ENCODE measurements at places on chromosomes 2 and 18. TPM values are rescaled to one million over a fixed set of nuclear protein-coding genes. Genes with fewer than 3 reads are reported as not detected.

Gene IL1RL2
- 1.4 TPM for total RNA-seq

DNA sequence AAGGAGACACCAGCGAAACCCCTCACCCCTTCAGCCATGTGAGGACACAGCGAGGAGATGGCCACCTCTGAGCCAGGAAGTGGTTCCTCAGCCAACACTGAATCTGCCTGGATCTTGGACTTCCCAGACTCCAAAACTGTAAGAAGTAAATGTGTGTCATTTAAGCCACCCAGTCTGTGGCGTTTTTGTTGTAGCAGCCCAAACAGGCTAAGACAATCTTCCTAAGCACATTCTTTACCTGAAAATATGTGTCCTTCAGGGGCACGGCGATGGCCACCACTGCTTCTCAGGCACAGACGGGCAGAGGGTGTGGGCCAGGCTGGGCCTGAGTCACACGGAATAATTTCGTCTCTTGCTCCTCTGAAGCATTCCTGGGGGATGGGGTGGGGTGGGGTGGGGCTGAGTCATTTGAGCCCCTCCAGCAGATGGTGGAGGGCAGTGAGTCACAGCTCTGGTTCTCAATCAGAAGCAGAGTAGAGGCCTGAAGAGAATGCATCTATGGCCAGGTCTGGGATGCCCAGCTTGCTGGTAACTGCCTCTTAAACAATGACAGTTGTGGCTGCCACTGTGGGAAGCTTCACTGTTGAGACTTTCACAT lies 142.4 kb downstream of the CAPN13 start:
- H3K4me3 ChIP-seq: no peak overlapping the region
- H3K27ac ChIP-seq: no peak overlapping the region
- DNase-seq: peak; percentile 10
- H3K4me1 ChIP-seq: no peaks in the 10 kb centered on the region
- peaks cover 4% of the 10 kb centered on the region for H3K36me3 ChIP-seq
- H3K27me3 ChIP-seq: no peaks in the 10 kb centered on the region

DNA sequence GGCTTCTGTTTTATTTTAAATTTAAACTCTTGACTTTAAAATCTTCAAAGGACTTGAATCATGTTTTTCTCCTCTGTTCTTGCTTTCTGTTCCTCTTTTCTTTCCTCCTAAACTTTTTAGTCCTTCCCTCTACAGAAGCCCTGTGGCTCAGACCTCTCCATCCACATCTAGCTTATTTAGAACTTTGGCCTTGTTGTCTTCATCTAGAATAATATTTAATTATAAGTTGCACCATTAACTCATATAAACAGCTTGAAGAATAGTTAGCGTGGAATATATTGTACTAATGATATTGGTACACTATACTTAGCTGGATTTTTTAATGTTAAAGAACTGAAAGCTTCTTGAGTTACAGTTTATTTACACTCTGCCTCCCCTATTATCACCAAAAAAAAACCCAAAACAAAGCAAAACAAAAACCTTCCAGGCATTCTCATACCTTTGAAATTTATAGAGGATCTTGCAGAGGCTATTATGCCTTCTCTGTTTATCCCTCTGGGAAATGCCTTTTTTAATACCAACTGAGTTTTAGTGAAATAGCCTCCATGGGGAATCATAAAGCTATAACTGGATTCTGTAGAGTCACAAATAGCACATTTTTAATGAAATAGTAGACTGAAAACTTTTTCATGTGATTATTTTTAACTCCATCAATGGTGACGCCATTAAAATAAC lies 9.2 kb upstream of the CCDC141 start:
- H3K27me3 ChIP-seq: no peaks in the 10 kb centered on the region
- no peak for DNase-seq
- H3K27ac ChIP-seq: no peak overlapping the region
- H3K36me3 ChIP-seq: no peaks in the 10 kb centered on the region
- H3K4me1 ChIP-seq: no peaks in the 10 kb centered on the region
- H3K4me3 ChIP-seq: no peak overlapping the region

- DNase-seq: no peak
- H3K36me3 ChIP-seq: no peaks in the 10 kb centered on the region
- peaks cover 9% of the 10 kb centered on the region for H3K27me3 ChIP-seq
- no peak overlapping the region for H3K27ac ChIP-seq
These were observed 84.0 kb downstream of the LYPD6B start for GRCh38 chr2:149122516-149122915.

- peaks cover 5% of the 10 kb centered on the region for H3K27me3 ChIP-seq
- H3K4me1 ChIP-seq: peaks cover 36% of the 10 kb centered on the region
- peak overlapping the region; percentile 70 for H3K27ac ChIP-seq
These were observed 14.5 kb downstream of the PDCD1 start for GRCh38 chr2:241844066-241844728.

Gene ZNF516
- 13.9 TPM for total RNA-seq

- peaks cover 9% of the 10 kb centered on the region for H3K27me3 ChIP-seq
- H3K4me1 ChIP-seq: peaks cover 5% of the 10 kb centered on the region
- no peak overlapping the region for H3K27ac ChIP-seq
- H3K36me3 ChIP-seq: no peaks in the 10 kb centered on the region
These were observed 60.3 kb upstream of the GPR45 start for GRCh38 chr2:105181282-105181681.

Gene SLC16A14
- 0.37 TPM for total RNA-seq

GRCh38 chr2:107569496-107569895 lies 257.2 kb upstream of the RGPD4 start:
- DNase-seq: no peak
- H3K27me3 ChIP-seq: no peaks in the 10 kb centered on the region
- H3K27ac ChIP-seq: no peak overlapping the region
- H3K4me3 ChIP-seq: no peak overlapping the region
- no peaks in the 10 kb centered on the region for H3K36me3 ChIP-seq

DNA sequence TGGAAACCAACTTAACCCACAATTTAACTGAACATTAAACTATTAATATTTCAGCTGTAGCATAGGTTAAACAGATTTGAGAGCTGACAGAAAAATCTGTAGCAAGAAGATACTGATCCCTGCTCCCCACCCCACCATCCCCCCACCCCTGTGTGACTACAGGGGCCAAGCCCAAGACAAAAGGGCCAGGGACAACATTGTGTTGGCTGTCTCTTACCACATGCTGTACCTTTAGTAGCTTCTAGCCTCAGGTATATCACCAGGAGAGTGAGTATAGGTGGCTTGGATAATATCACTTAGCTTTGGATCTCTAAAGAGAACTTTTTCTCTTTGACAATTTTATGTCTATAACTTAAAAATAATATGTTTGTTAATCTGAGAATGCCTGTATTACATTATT lies 140.7 kb downstream of the AGPS start:
- peaks cover 2% of the 10 kb centered on the region for H3K36me3 ChIP-seq
- no peak overlapping the region for H3K27ac ChIP-seq
- no peak overlapping the region for H3K4me3 ChIP-seq
- DNase-seq: no peak

DNA sequence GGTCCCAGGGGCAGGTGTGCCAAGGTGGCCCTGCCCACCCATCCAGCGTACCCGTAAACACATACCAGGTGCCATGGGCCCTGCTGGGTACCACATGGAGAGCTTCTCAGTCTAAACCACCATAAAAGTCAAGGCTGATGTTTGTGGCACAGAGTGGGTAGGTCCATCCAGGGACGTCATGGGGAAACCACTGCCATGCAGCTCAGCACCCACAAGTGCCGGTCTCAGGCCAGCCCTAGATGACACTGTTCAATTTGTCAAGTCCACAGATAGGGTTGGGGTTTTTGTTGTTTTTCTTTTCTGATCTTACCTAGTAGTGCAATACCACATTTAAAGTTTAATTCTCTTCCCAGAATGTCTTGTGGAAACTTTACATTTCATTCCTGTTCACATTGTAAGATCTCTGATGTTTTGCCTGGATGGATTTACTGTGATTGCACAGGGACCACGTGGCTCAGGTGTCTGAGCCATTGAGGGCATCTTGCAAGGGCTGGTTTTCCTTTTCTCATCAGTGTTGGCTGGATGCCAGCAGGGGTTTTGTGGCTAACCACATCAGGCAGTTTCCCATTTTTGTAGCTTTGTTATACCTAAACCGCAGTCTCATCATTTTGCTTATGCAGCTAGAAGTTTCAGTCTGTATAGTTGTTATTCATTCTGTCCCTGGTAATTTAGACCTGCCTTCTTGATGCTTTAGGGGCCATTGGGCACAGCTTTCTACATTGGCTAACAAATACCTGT lies 64.7 kb downstream of the STK25 start:
- peaks cover 33% of the 10 kb centered on the region for H3K4me1 ChIP-seq
- peak; percentile 95 for DNase-seq
- peaks cover 17% of the 10 kb centered on the region for H3K36me3 ChIP-seq
- H3K27me3 ChIP-seq: peaks cover 40% of the 10 kb centered on the region
- H3K27ac ChIP-seq: peak overlapping the region; percentile 92
- H3K4me3 ChIP-seq: peak overlapping the region; percentile 18

Gene AQP12A
- not detected for total RNA-seq

DNA sequence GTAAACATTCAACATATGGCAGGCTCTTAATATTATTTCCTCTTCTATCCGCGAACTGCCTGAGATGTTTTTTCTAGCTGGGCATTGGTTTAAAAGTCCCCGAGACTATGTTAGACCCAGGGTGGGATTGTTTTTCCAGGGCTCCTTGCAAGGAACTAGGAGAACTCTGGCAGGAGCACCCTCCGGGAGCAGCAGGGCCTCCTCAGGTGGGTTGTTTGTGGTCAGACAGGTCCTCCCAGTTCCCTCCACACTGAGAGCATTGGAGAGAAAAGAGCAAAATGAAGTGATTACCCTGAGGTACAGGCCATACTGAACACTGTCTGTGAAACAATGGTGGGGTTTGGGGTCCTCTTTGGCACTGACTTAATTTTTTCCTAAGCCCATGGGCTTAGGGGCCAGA lies 115.9 kb upstream of the LGALSL start:
- DNase-seq: no peak
- peaks cover 6% of the 10 kb centered on the region for H3K4me1 ChIP-seq
- H3K27me3 ChIP-seq: peaks cover 7% of the 10 kb centered on the region
- no peak overlapping the region for H3K4me3 ChIP-seq
- no peaks in the 10 kb centered on the region for H3K36me3 ChIP-seq

DNA sequence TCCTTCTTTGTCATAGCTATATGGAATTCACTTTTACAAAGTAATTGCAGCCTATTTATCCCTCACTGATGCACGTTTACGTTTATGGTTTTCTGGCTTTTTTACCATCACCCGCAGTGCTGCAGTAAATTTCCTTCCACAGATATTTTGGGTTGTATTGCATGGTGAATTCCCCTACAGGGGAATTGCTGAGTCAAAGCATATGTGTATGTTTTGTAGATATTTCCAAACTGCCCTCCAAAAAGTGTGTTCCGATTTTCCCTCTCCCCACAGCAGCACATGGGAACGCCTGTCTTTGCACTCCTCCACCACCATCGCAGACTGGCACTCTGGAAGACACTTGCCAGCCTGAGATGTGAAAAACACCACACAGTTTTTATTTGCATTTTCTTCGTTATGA lies 80.6 kb upstream of the UXS1 start:
- peaks cover 18% of the 10 kb centered on the region for H3K27me3 ChIP-seq
- DNase-seq: no peak
- no peak overlapping the region for H3K4me3 ChIP-seq
- H3K4me1 ChIP-seq: peaks cover 7% of the 10 kb centered on the region

Gene EFHD1
- total RNA-seq: 1.0 TPM

GRCh38 chr2:189379731-189380261 lies 61.5 kb upstream of the WDR75 start:
- no peaks in the 10 kb centered on the region for H3K36me3 ChIP-seq
- no peak overlapping the region for H3K4me3 ChIP-seq
- no peak for DNase-seq
- H3K27me3 ChIP-seq: no peaks in the 10 kb centered on the region

Gene MARCO
- not detected for total RNA-seq

DNA sequence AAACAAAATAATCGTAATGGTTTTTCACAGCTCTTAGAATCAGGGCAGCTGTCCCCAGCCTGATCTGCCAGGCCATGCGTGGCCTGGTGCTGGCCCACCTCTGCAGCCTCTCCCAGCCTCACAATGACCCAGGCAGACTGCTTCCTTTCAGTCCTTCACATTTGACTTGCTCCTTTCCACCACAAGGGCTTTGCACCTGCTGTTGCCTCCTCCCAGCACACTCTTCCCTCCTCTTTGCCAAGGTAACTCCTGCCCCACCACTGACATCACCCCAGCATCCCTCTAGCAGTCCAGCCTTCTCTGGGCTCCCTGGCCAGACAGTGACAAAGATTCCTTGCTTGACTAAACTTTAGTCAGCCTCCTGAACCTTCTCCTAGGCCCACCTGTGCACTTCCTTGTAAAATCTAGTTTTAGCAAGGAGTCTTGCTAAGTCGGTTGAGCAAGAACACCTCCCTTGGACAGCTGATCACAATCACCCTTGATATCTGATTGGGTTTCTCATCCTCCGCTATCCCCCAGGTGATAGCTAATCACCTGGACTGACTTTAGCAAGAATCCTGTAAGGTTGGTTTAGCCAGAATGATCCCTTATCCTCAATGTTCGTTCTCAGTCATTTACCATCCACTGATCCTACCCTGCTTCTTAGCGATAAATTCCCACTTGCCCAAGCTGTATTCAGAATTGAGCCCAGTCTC lies 16.2 kb upstream of the RAB11FIP5 start:
- H3K4me1 ChIP-seq: no peaks in the 10 kb centered on the region
- no peak for DNase-seq
- H3K27me3 ChIP-seq: peaks cover 30% of the 10 kb centered on the region

Gene C2orf72
- 0.84 TPM for total RNA-seq

- DNase-seq: no peak
- no peaks in the 10 kb centered on the region for H3K27me3 ChIP-seq
- H3K4me1 ChIP-seq: peaks cover 4% of the 10 kb centered on the region
These were observed 11.1 kb upstream of the ST3GAL5 start for GRCh38 chr2:85899849-85900248.

Gene PIEZO2
- total RNA-seq: not detected

Gene FTCDNL1
- 1.3 TPM for total RNA-seq
